Temporal lobe (tissue), 4 donors: ENCODE measurements at places on chromosomes 2 and 18. TPM values are rescaled to one million over a fixed set of nuclear protein-coding genes. Genes with fewer than 3 reads are reported as not detected.

PDE1A gene
- 41.8 TPM for total RNA-seq

SEPTIN10 gene
- 56.3 TPM for total RNA-seq

SULT1C2 gene
- total RNA-seq: 0.98 TPM

PLCD4 gene
- total RNA-seq: 0.25 TPM

SIX2 gene
- total RNA-seq: 0.25 TPM
